ENCODE measurements at places on chromosomes 16 and 17.

- DNase-seq: no peak
Measured at GRCh38 chr17:20022701-20023100, 13.5 kb downstream of the SPECC1 start.

- no peak for DNase-seq
Measured at GRCh38 chr17:57682701-57683100, 62.4 kb downstream of the CCDC182 start.

DNA sequence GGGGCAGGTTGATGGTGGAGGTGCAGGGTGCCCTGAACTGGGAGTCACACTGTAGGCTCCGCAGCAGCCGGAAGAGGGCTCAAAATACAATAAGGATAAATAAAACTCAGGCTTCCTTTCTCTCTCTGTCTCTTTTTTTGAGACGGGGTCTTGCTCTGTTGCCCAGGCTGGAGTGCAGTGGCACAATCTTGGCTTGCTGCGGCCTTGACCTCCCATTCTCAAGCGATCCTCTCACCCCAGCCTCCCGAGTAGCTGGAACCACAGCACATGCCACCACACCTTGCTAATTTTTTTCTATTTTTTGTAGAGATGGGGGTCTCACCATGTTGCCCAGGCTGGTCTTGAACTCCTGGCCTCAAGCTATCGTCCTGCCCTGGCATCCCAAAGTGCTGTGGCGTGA, 32.9 kb upstream of the NPTX1 start:
- no peak for DNase-seq

DNA sequence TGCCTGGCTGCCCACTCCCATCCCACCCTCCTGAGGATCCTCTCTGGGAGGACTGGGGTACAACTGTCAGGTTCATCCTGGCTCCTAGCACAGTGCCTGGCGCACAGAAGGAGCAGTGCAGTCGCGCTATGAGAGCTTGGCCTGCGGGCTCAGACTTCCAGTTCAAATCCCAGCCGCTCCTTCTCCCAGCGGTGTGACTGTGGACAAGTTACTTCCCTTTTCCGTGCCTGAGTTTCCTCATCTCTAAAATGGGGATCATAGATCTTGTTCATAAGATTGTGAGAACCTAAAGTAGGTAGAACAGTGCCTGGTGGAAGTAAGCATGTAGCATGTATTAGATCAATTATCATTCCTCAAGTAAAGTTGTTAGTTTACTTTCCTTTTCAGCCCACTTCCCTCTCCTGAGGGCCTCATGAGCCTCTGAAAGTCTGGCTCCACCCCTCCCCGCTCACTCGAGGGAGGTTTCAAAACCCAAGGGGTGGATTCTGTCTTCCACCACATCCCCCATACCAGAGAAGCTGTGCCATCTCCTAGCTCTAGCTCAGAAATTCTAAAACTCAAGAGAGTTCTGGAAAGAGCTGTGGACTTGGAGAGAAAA, 19.9 kb upstream of the COL1A1 start:
- DNase-seq: no peak

DNA sequence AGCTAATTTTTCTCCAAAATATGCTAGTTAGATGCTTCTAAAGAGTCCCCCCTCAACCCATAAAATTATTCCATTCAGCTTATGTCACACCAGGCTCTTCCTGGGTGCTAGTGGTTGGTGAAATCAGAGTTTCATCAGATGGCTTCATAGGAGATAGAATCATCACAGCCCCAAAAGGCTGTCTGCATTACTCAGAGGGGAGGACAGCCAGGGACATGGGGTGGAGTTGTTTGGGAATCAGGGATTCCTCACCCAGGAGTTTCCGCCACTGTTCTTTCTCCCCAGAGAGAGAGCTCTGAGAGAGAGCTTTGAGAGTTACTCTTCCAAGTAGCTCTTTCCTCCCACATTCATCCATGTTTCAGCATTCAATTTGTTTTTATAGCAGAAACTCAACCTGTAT, 288 bp upstream of the KRT34 start:
- DNase-seq: no peak
